Mesenchymal stem cell (in vitro differentiated cells and primary cell): ENCODE measurements at places on chromosomes 6 and 20.

- no peak for DNase-seq
Measured at GRCh38 chr6:30926644-30927043, 5.3 kb downstream of the SFTA2 start.

GRCh38 chr6:31353384-31353945, 3.5 kb downstream of the HLA-B start:
- no peak for DNase-seq

- DNase-seq: no peak
Measured at GRCh38 chr20:5160882-5161281, 34.1 kb downstream of the CDS2 start.

DNA sequence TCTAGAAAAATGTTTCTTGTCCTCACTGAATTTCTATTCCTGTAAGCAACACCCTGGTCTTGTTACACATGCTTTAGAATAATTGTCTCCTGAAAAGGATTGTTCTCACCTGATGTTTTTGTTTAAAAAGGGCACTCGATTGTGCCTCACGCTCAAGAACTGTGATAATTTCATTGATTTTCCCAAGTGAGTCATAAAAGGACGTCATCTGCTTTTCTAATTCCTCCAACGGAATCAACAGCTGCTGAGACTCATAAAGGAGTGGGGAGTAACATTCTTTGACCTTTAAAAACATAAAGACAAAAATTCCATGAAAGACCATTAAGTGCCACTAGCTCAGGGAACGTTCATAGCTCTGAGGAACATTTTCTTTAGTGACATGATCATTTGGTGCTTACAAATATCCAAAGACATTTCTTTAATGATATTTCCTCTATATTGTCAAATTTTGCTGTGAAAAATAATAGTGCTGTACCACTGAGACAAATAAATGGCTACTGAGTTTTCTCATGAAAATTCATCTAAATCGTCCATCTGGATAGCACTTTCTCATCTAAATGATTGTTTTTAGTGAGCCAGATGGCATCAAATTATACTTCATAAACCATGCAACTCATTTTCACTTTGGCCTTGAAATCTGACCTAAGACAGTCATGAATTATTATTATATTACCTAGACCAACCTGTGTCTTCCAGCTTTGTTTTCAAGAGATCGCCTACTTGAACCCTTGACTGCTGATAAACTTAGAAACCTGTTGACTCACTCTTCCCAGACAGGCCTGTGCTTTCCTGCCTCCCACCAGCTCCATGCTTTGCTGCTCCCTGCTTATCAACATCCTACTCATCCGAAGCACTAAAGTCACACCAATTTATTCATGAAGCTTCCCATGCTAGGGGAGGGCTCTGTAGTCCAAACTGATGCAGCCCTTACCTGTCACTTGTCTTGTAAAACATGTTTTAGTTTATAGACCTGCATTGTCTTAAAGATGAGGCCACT, 178.2 kb downstream of the SYNE1 start:
- no peak for DNase-seq

DNA sequence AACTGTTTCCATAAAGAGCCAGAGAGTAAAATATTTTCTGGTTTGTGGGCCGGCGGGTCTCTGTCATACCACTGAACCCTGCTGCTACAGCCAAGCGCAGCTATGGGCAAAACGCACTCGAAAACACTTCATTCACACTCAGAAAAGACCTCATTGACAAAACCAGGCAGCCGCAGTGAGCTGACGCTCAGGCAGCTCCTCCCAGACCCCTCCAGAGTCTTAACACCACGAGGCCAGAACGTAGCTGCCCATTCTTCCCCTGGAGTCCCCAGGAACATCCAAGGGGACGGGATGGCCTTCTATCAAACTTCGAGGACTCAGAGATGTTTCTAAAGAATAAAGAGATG, 35.6 kb upstream of the ZBP1 start:
- no peak for DNase-seq

- DNase-seq: no peak
Measured at GRCh38 chr6:165679326-165679725, 16.3 kb upstream of the PDE10A start.

DNA sequence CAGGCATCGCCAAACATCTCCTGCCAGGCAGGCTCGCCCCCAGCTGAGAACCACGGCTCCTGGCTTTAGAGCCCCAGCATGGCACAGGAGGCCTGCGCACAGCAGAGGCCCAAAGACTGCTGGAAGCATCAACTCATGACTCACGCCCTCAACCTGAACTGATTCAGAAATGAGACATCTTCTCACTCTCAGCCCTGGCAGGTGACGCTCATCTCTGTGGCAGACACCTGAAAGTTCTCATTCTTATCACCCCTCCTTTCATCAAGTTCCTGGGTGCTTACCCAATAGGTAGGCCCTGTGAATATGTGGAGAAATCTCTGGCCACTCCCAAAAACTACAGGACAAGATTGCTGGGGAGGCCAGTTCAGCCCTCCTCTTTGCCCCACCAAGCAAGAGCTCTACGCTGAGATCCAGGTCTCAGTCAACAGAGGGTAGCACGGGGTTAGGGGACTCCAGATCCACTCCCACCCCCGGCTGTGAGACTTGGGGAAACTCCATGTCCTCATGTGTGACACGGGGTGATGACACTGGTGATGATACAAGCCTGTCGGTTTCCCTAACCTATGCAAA, 11.3 kb downstream of the NFATC2 start:
- no peak for DNase-seq

GRCh38 chr6:135871878-135872277, 20.4 kb downstream of the PDE7B start:
- DNase-seq: no peak

DNA sequence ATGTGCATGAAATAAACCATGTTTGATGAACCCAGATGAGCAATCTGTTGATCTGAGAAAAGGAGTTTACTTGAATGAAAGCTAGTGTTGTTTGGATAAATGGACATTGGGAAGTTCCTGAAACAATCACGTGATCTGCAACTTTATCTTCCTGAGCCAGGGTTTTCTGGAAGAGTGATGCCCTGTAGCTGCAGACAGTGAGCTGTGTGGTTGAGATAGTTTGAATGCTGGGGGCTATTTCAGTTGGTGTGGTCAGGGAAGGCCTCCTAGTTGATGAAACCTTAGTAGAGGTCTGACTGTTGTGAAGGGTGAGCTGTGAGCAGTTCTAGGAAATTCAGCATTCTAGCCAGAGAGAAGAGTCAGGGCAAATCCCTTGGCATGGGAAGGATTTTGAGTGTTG, 643.7 kb downstream of the UTRN start:
- no peak for DNase-seq

GRCh38 chr6:118755941-118756646, 104.7 kb upstream of the CEP85L start:
- DNase-seq: no peak

DNA sequence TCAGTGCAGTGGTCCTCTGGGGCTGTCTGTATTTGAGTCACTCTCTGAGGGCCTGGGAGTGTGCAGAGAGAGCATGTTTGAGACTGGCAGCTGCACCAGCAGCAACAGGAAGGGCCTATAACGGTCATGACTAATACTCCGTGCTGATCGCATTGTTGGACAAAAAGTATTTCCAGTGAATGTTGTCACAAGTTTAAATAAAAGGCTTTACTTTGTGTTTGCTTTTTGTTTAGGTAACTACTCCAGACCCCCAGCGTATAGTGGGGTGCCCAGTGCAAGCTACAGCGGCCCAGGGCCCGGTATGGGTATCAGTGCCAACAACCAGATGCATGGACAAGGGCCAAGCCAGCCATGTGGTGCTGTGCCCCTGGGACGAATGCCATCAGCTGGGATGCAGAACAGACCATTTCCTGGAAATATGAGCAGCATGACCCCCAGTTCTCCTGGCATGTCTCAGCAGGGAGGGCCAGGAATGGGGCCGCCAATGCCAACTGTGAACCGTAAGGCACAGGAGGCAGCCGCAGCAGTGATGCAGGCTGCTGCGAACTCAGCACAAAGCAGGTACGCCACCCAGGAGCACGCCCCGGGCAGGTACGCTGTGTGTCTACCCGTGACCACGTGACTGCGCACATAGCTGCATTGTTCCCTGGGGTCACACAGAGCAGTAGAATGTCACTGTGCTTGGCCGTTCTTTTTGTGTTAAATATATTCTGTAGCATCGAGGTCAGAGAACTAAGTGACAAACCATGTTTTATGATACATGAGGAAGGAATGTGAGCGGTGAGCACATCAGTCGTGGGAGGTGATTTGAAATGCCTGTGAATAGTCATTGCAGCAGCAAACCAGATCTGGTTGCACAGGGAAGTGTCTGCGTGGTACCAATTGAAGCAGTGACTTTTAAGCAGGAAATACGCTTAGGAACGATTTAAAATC, 174.7 kb downstream of the TMEM242 start:
- DNase-seq: peak; percentile 94

DNA sequence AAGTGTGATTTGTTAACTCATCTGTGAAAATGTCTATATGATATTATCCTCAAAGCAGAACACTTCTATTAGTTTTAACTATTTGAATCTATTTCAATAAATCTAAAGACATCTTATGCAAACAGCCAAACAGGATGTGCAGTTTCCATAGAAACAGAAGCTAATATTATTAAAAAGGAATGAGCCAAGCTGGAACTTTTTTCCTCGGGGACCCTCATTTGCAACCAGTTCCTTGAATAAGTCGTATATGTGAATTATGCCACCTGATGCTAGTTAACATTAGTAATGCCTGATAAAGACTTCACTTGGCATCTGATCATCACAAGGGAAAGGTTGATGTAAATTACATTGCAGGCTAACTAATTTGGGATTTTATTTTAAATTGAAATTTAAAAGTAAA, 216.9 kb upstream of the SMLR1 start:
- DNase-seq: no peak

- no peak for DNase-seq
Measured at GRCh38 chr20:51591871-51592270, 49.4 kb upstream of the NFATC2 start.

GRCh38 chr20:4131911-4132310, 116.6 kb upstream of the RNF24 start:
- DNase-seq: no peak

GRCh38 chr6:149967591-149967990, 3.8 kb downstream of the ULBP1 start:
- no peak for DNase-seq
